OCI-LY7 (cell line): ENCODE measurements at places on chromosomes 1 and 21.

DNA sequence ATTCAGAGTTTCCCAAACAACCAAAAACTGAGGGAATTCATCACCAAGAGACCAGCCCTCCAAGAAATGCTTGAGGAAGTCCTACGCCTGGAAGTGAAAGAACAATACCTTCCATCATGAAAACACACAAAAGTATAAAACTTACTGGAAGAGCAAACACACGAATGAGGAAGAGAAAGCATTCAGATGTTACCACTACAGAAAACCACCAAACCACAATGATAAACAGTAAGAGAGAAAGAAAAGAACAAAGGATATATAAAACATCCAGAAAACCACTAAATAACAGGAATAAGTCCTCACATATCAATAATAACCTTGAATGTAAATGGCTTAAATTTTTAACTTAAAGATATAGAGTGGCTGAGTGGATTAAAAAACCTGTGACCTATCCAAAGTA lies 58.5 kb upstream of the BCL10 start:
- DNase-seq, result no peak

GRCh38 chr1:28354121-28354520 lies 15.4 kb upstream of the PHACTR4 start:
- DNase-seq, result no peak

GRCh38 chr21:45549626-45550463 lies 7.6 kb upstream of the SLC19A1 start:
- no peak for DNase-seq

DNA sequence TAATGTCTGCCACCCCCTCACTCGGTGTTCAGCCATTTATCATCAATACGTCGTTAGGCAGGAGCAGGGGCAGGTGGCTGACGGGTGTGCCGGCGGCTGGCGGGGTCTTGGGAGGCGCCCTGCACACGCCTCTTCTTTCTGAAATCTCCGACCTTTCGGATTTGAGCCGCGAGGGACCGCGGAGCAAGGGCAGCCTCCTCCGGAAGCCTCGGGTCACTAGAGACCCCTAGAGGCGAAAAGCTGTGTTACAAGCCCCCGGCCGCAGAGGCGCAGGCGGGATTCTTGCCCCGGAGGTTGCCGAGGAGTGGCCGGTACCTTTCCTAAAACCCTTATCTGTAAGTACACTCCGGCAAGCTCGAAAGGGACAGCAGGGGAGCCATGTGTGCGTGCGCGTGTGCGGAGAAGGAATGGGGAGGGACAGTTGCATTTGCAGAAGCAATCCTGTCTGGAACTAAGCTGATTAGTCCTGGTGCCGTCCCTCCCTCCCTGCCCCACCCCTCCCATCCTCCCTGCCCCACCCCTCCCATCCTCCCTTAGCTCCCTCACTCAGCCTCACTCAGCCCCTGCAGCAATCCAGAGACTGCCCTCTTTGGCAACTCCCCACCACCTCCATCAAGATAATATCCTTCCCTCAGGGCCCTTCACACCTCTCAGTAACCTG lies 11.0 kb downstream of the BRINP2 start:
- peak; percentile 0 for DNase-seq
